A673 (cell line): ENCODE measurements at places on chromosomes 7 and 10.

- no peak for DNase-seq
Observed at GRCh38 chr7:70091362-70091761, 493.1 kb downstream of the AUTS2 start.

DNA sequence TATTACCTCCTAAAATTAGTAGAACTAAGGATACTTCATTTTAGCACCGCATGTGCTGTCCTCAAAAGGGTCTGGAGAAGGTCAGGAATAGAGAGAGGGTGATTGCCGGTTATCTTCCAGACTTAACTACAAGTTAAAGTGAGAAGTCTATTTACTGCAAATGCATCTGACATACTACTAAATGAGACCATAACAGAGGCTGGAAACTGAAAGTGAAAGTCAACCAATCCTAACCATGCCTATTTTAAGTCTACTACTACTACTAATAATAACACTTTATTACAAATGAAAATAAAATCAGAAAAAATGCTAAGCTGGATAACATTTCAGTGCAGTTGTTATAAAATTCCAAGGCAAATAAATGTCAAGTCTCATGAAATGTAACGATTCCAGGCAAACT, 244.7 kb downstream of the KIF20B start:
- no peak for DNase-seq

GRCh38 chr7:109256762-109257560, 687.3 kb downstream of the DNAJB9 start:
- DNase-seq = no peak

DNA sequence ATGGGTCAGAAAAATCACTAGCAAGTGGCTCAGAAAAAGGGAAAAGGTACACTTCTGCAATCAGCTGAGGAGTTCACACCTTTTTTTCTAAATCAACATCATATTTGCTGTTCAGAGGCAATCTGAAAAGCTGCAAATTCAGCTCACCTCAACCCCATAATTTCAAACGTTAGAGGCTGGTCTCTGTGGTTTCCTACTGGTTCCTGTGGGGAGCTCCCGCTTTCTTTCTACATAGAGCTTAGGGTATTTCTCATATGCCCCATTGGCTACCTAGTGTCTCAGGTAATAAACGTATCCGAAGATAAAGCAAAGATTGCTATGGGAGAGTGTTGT, 5.2 kb upstream of the ZNF22 start:
- DNase-seq = no peak

- DNase-seq = no peak
Observed at GRCh38 chr10:98391065-98391464, 23.9 kb downstream of the PYROXD2 start.

DNA sequence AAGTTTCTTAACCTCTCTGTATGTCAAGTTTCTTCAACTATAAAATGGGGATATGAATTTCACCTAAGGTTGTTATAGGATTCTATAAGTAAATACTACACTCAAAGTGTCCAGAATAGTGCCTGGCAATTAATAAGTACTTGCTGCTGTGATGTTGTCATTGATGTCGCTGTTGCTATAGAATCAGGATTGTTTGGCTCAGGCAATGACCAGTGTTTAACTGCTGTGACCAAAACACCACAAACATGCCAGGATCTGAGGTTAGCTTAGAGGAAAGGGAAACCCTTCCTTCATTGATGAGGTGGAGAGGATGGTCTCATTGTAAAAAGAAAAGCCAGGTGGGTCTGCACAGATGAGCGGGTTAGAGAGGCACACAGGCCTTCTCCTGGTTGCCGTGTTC, 223.1 kb upstream of the INHBA start:
- no peak for DNase-seq

DNA sequence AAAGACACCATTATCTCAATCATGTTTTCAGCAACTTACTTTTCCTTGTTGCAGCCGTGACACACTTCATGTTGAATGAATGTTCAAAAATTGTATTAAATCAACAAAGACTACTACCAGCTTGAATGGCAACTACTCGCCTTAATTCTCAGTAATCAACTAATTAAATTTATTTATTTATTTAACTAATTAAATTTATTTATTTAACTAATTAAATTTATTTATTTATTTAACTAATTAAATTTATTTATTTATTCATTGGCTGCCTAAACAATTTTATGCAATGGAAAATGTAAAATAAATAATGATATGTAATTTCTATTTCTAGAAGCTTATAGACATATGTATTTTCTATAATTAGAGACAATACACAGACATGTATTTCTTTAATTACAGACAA, 435.4 kb downstream of the GPAM start:
- DNase-seq = no peak

DNA sequence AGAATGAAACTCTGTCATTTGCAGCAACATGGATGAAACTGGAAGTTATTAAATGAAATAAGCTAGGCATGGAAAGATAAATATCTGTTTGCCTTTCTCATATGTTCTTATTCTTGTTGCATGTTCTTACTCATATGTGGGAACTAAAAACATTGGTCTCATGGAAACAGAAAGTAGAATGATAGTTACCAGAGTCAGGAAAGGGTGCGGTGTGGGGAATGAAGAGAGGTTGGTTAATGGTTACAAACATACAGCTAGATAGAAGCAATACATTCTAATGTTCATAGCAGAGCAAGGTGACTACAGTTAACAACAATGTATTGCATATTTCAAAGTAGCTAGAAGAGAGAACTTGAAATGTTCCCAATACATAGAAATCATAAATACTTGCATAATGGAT, 105.1 kb downstream of the FAM107B start:
- no peak for DNase-seq

GRCh38 chr10:127906548-127907377, at the start of gene PTPRE:
Gene PTPRE, plus strand, starts transcription at chr10:127907103. Its CDS starts 133,779 bp downstream, at chr10:128040882.
- peak; percentile 78 for DNase-seq

DNA sequence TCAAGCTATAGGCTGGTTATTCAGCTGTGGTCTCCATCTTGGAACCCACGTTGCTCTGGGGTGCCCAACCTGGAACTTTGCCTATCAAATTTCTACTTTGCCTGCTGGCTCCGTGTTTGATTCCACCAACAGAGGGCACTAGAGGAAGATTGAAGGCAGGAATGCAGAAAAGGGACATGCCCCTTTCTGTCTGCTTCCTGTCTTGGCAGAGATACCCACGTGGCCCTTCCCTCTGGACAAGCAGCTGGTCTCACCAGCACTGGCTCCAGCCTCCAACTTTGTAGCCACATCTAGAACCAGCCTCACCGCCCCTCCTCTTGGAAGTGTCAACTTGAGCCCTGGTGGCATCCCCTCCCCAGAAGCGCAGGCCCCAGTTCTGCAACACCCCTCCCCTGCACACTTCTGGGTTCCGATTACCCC, 52.1 kb upstream of the ZNF438 start:
- DNase-seq = peak; percentile 79

- DNase-seq = no peak
Observed at GRCh38 chr7:154795014-154795413, 207.9 kb downstream of the PAXIP1 start.

GRCh38 chr7:16926283-16926682, 44.5 kb upstream of the AGR3 start:
- peak; percentile 72 for DNase-seq

DNA sequence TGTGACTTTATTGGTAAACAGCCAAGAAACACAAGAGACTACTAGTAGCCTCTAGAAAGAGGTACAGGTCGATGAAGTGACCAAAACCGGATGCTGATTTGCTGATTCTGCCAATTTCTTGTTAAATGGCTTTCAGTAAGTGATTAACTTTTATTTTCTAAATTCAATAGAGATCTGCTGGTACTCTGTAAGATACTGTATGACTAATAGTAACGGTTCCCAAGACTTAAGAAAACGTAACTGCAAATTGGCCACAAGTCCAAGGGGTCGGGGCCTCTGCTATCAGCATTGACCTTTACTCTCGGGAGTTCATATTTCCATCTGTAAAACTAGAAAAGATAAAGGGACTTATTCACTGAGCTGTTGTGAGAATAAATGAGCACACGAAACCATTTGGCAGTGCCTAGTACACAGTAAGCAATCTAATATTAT, 1.4 kb downstream of the FAM3C start:
- DNase-seq = no peak

DNA sequence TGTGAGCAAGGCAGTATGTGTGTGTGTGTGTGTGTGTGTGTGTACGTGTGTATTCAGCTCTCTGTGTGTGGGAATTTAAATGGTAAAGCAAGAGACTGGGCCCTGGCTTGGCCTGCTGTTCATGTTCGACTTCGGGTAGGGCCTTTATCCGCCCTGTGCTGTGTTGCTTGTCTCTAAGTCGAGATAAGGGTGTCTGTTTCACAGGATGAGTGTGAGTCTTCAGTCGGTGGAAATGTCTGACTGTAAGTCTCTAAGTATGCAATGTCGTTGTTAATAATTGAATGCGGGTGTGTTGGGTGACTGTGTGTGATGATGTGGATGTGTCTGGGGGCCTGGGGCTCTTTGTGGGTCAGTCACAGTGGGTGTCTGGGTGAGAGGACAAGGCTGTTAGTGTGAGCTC, 34.8 kb downstream of the HIF1AN start:
- DNase-seq = no peak

DNA sequence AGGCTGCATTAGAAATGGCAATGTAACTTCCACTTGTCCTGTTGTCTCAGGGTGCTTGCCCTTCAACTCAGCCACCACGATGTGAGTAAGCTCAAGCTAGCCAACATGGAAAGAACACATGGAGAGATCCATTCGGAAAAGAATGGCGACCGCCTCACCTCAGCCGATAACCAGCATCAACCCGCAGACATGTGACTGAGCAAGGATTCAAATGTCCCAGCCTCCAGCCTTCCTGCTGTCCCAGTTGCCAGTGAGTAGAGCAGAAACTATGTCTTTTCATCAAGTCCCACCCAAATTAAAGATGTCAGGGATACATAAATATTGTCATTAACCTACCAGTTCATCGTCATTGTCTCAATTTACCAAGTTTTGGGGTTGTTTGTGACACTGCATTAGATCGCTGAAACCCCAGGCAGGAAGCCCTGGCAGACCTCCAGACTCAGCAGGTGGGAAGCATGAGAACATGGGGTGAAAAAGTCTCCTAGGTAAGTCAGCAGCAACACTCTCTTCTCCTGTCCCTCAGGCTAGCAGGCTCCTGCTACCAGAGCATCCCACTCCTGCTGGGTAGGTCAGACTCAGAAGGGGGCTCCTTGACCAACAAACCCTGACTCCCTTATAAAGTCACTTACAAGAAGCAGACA, 67.0 kb downstream of the OSBPL3 start:
- DNase-seq = no peak

GRCh38 chr10:80163741-80164341, 31.3 kb downstream of the PLAC9 start:
- DNase-seq = no peak

- no peak for DNase-seq
Observed at GRCh38 chr10:43479275-43479674, 42.4 kb downstream of the ZNF487 start.

DNA sequence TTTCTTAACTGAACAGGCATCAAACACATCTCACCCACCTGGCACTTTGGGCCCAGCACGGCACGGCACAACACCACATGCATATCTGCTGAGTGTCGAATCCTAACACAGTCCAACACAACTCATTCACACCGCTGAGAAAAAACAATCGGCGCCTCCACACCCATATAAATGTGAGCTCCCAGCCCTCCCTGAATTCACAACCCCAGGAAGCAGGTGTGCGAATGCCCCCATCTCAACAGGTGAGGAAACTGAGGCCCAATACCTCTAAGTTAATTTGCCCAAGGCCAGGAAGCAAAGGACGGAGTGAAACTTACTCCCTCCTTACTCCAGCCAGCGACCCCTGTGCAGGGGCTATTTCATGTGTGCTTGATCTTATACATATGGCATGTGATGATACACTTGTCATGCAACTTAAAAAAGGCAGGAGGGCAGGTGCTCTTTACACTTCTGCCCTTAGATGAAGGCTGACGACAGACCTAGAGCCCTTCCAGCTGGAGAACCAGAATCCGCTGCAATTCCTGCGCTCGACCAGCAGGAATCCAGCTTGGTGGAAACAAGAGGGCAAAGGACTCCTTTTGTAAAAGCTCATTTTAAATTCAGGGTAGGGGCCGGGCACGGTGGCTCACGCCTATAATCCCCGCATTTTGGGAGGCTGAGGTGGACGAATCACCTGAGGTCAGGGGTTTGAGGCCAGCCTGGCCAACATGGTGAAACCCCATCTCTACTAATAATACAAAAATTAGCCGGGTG, 116.0 kb downstream of the LARP4B start:
- DNase-seq = no peak

- no peak for DNase-seq
Observed at GRCh38 chr10:132724446-132724845, 61.5 kb downstream of the NKX6-2 start.

DNA sequence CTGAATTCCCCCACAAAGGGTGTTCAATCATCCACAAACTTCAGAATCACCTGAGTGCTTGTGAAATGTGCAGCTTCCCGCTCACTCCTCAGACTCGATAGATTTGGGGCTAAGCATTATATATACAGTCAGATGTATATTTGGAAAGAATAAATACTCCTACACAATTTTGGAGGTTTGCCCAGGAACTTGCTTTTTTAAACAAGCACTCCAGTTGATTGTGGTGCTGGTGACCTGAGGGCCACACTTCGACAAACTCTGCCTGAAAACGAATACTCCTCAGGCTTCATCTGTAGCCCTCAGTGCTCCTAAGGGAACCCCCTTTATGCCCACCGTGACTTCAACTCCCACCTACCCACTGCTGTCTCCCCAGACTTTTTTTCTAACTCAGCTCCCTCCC, 211.6 kb downstream of the INHBA start:
- DNase-seq = no peak

GRCh38 chr10:116944911-116945310, 60.1 kb downstream of the SHTN1 start:
- DNase-seq = no peak
